ENCODE measurements at places on chromosomes 16 and 17.

GRCh38 chr16:79897104-79897452 is 296.5 kb upstream of the MAF start:
- no peak for DNase-seq

GRCh38 chr16:66512272-66513110 is 37.4 kb downstream of the TK2 start:
- peak; percentile 36 for DNase-seq

DNA sequence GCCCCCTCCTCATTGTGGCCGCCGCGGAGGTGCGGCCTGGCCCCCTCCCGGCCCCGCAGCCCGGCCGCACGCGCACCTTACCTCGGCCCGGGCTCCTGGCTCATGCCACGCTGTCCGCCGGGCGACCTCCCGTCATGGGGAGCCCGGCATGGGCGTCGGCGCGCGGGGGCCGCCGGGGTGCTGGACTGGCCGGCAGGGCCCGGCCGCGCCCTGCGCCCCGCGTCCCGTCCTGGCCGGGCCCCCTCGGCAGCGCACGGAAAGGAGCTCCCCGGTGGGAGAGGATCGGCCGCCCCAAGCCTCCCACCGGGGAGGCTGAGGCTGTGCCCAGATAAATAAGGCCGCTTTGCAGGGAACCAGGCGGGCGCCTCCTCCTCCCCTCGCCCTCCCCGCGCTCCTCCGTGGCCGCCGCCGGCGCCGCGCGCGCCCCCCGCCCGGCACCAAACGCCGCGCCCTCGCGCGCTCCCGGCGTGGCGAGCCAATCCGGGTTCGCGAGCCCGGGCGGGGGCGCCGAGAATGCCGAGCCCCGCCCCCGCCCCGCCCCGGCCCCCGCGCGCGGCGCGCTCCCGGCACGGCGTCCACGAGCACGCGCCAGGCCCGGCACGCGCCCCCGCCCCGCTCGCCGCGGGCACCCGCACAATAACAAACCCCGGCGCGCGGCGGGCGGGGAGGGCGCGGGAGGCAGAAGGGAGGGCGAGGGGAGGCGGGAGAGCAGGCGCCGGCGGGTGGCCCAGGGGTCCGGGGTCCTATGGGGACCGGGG is at the start of gene FBXL16:
Gene FBXL16, minus strand, starts transcription at position 371 of the 758 bp plus-strand sequence. CDS start 8,396 bp downstream, outside the sequence.
- no peak for DNase-seq

- DNase-seq = no peak
Measured at GRCh38 chr16:67939507-67940445, 3.1 kb upstream of the PSMB10 start.

DNA sequence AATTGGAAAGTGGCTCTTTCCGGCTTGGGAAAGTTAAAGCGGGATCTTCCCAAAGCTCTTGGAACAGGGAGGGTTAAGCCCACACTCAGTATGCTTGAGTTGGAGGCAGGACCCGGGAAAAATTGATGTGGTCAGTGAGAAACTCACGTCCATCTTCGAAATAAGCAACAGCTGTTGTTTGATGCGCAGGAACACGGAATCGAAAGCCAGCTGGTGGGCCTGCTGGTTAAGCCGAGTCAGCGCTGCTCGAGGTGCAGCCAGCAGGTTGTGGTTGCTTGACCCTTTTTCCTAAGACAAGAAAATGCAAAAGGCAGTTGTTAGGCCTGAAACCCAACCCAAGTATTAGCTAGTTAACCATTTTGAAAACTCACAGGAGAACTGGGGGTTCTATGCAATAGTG is 49.4 kb downstream of the COG7 start:
- DNase-seq = no peak

GRCh38 chr16:57536306-57537193 is at the start of gene CCDC102A:
Gene CCDC102A, minus strand, starts transcription at chr16:57536571. Its CDS starts 7,394 bp downstream, at chr16:57529177.
- DNase-seq = peak; percentile 49

DNA sequence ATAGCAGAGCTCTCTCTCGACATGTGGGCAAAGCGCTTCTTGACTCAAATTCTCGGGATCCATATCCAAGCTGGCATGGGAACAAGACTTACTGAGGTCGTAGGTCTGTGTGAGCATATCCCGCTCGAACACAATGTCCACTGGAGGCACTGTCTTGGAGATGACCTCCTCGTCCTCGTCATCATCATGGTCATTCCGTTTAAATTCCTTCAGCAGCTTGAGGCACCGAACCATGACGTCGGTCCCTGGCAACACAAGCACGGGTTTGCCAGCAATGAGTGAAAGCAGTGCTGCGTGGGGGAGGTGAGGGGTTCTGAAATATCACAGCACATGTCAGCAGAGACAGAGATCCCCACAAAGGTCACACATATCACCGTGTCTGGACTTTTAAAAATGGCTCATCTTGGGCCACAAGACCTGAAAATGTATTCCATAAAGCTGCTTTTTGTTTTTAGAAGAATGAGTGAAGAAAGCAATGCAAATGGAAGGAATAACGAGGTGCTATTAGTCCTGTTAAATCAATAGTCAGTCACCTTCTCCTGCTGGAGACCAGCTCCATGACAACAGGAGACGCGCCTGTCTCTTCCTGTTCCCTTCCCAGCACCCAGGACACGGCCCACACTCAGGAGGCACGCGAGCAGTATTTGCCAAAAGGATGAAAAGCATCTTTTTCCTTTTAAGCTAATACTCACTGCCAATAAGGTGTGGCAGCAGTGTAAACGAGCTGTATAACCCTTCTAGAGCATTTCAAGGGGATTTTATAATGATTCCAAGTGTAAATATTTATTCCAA is 37.9 kb downstream of the GTF3C1 start:
- no peak for DNase-seq

DNA sequence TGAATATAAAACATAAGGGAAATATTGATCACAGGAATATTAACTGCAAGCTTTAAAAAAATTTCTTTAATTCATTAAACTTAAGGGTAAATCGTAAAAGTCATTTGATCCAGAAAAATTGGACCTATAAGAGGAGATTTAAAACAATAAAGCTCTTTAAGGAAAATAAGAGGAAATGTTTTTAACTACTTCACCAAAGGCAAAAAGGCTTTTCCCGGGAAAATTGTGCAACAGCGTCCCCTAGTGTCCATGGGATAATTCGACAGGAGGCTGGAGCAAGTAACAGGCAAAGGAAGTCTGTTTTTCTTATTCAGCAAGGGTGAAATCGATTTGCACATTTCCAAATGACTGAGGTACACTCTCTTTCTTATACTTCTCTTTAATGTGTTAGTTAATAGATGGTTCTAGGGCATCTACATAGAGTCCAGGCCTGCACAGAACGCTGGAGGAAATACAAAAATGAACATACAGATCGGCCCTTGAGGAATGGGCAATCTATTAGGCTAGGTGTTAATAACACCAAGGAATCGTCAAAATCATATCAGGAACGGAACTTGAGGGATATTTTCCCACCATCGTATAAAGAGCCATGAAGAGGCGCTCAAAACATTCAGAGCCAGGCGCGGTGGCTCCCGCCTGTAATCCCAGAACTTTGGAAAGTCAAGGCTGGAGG is 61.4 kb downstream of the ZNF18 start:
- DNase-seq = peak; percentile 14

- DNase-seq = peak; percentile 70
Measured at GRCh38 chr16:84970447-84971127, 40.7 kb downstream of the ZDHHC7 start.

DNA sequence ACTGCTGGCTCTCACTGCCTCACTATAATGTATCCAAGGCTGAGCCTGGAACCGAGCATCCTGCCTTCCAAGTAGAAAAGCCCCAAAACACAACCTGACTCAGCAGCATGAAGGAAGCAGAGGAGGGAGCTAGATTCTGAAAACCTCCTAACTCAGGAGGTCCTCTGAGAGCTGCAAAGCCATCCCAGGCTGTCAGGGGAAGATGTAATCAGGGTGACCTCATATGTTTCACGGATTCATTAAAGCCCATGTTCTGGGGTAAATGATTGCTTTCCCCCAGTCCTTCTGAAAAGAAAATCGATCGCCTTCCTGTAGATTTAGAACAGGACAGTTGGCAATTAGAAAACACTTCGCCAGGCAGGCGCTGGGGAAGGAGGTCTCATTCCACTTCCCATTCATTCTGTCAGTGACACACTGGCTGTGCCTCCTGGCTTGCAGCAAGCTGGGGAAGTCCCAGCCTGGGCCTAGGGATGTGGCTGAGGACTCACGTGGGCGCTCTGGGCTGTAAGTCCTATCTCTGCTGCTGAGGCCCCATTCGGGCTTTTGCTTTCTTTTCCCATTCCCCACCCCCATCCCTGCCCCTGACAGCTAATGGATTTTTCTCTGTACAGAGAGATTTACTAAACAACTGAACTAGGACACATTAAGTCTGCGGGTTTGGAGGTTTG is 75.7 kb upstream of the TMEM132E start:
- no peak for DNase-seq

DNA sequence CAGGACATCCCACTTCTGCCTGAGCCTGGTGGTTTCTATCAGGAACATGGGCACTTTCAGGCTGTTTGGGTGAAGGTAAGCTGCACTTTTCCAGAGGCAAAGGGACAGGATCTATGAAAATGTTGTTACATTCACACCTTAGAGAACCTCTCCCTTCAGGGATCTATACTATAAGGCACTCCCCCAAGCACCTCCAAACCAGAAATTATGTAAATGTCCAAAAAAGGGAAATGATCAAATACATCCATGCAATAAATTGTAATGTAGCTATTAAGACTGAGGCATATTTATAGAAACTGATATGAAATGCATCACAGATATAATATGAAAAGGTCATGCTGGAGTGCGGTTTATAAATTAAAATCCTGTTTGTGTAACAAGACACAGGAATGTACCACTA is 23.3 kb upstream of the COG7 start:
- no peak for DNase-seq

- DNase-seq = peak; percentile 83
Measured at GRCh38 chr17:15289285-15290183, 24.4 kb upstream of the PMP22 start.
